ENCODE measurements at places on chromosomes 4 and X. TPM values are rescaled to one million over a fixed set of nuclear protein-coding genes. Genes with fewer than 3 reads are reported as not detected.

Gene CENPVL1
- not detected for total RNA-seq

- DNase-seq = no peak
Measured at GRCh38 chr4:72591547-72592454, 22.8 kb upstream of the ADAMTS3 start.

Gene MAGED2
- total RNA-seq = 235 TPM

Gene GAB3
- 0.64 TPM for total RNA-seq

- DNase-seq = no peak
Measured at GRCh38 chrX:43211570-43211969, 433.6 kb upstream of the PPP1R2C start.

- DNase-seq = no peak
Measured at GRCh38 chr4:139719381-139720101, 53.9 kb downstream of the MGST2 start.

DNA sequence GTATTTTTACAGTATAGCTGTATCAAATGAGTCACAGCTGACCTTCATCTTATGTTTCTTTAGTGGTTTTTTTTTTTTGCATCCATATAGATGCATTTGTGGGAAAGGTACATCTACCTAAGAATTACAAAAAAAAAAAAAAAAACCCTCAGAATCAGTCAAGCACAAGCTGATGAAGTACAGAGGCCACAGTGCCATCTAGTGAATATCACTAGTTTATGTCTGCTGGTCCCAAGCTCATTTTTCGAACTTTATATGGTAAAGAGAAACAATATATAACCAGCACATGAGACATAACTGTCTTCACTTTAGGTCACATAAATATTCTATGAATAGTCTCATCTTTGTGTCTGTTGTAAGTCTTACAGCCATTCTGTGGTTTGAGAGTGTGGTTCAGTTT lies 220.1 kb downstream of the DLG3 start:
- peak; percentile 22 for DNase-seq

DNA sequence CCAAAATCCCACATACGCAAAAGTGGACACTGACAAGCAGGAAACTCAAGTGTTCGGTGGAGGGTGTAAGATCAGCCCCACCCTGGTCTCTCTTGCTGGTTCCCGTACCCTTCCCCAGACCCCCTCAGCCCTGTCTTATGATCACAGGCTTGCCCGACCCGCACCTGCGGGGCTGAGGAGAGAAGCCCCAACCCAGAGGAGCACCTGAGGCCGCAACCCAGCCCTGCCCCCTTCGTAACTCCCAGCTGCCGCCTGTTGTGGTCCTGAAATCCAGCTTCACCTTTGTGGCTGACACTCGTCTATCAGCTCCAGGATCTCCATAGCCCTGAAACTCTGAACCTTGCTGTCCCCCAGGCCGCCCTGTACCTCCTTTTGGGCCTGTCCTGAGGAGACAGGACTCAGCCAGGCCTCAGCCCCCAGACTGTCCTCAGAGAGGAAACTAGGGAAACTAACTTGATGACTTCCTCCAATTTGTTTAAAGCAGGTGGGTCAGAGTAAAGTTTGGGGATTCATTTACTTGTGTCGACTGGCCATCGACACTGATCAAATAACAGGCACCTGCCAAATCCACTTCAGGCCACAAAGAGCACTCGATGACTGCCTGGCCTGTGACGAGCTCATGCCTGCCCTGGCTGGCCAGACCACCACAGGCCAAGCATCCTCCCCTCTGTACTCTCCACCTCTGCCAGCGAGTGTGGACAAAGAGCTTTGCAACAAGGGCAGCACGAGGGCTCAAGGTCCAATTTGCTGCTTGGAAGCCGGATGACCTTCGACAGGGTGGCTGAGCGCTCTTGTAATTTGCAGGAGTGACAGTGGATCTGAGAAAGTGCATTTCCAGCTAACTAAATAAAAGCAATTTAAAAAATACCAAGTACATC lies 19.3 kb downstream of the DCTD start:
- DNase-seq = no peak

Gene GAGE13
- not detected for total RNA-seq

Gene PDGFRA
- 208 TPM for total RNA-seq

Gene ARR3
- total RNA-seq = not detected

Gene XG
- total RNA-seq = 4.7 TPM

GRCh38 chr4:39516407-39516966 lies 10.8 kb downstream of the UGDH start:
- DNase-seq = no peak

- DNase-seq = peak; percentile 18
Measured at GRCh38 chrX:71253253-71254091, 468 bp downstream of the ZMYM3 start.

DNA sequence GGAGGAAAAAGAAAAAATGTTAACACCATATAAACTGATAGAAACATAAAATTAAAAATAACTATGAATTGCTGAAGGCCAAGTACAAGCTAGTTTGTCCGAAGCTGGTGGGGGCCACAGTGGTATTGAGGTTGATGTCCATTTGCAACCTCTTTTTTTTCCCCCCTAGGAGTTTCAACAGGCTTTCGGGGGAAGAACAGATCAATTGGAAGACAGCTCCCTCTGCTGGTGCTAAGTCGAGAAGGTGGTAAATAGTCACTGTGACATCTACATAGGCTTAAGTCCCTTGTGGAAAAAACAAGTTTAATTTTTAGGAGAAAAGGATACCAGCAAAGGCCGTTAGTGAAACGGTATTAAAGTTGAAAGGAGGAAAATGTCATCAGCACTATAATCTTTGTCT lies 115.7 kb upstream of the ZXDA start:
- DNase-seq = peak; percentile 19

Gene RBM46
- total RNA-seq = not detected

Gene LINC00632
- 5.2 TPM for total RNA-seq

DNA sequence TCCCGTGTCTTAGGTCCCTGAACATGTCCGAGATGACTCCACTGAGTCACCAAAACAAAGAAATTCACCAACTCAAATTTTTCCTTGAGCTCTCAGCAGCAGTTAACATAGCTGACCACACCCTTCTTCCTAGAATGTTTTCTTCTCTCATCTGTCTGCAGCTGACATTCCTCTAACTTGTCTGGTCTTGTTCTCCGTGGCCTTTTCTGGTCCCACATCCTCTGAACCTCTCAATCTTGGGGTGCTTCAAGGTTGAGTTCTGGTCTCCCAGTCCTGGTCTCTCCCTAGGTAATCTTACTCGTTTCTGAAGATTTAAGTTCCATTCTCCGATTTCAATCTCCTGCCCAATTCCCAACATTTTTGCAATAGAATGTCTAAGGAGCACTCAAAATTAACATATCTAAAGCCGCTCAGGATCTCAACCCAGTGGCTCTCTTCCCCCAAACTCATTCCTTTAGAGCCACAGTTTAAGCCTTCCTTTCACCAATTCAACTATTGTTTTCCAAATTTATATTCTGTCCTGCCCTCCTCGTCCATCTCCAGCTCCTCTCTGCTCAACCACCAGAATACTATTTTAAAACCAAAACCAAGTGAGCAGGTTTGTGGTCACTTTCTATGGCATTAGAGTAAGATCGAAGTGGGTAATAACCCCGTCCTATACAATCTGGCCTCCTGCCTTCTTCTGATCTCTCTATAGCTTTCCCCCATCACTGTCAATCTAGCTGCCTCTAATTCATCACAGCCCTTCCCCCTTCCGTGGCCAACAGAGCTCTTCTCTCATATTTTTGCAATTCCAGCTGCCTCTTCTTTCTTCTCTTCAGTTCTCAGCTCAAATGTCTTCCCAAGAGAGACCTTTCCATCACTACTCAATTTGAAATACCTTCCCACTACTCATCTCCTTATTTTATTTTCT lies 1.2 kb downstream of the TRIML2 start:
- DNase-seq = peak; percentile 19

GRCh38 chr4:143721317-143721716 lies 20.8 kb upstream of the FREM3 start:
- DNase-seq = no peak

- no peak for DNase-seq
Measured at GRCh38 chr4:74244049-74244448, 64.2 kb upstream of the EPGN start.

DNA sequence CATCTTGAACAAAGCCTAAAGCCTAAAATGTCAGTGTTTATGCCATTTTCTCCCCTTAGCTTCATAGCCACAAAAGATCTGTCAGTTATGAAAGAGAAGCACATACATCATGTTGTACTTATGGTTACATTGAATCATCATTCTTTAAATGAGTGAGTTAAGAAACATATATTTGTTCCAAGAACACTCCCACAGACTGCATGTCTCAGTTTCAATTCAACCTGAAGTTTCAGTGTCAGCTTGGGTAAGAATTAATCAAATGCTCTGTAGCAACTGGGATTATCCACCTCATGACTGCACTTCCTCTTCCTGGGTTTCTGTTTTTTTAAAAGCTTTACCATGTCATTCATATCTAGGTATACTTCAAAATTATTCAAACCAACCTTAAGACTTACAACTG lies 3.9 kb upstream of the TMPRSS11B start:
- DNase-seq = no peak

GRCh38 chr4:108244606-108245005 lies 75.9 kb upstream of the LEF1 start:
- DNase-seq = no peak

Gene IRF2
- total RNA-seq = 17.4 TPM

Gene ADH6
- under 0.01 TPM for total RNA-seq

DNA sequence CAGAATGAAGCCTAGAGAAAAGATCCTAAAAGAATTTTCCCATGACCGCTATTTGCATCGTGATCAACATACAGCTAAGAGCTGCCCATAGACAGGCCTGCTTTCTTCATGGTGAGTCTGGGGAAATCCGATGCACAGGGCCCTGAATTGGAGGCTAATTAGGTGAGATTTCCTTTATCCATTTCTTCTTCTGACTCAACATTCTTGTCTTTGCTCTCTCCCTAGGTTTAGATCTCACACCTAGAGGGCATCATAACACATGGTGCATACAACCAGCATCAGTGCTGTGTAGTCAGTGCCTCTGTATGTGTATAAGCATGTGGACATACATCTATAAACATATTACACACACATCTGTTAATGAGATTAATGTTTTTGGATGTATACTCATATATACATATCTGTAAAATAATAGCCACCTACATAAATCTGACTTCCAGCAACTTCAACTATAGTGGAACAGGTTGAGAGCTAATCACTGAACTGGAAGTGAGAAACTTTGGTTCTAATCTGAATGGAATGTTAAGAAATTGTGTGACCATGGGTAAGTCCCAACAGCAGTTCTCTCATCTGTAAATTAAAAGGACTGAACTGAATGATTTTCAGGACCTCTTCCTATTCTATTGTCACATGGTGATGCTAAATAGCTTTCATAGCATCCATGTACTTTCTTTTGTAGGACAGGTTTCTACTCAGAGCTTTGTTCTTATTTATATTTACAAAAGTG lies 17.5 kb downstream of the GATB start:
- no peak for DNase-seq

Gene COL4A5
- total RNA-seq = 30.0 TPM

DNA sequence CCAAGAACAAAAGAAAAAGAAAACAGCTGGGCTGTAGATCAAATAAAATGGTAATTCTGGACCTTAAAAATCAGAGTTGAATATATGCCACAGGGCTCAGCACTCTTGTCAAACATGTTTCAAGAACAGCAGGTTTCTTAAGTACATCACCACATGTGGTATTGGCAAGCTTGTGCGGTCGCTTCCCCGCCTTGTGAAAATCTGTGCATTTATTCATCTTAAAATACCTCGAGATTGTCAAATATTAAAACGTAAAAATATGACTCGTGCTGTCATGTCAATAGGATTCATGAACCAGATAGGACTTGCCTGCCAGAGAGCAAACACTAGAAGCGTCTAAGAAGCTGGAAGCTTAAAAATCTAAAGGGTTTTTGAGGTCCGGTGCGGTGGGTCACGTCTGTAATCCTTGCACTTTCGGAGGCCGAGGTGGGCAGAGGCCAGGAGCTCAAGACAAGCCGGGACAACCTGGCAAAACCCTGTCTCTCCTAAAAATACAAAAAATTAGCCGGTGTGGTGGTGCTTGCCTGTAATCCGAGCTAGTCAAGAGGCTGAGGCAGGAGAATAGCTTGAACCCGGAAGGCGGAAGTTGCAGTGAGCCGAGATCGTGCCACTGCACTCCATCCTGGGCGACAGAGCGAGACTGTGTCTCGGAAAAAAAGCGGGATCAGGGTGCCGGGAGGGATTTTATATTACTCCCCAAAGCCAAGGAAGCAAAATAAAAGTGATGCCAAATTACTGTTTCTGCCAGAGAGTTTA lies 40.2 kb upstream of the TMEM154 start:
- no peak for DNase-seq

Gene CFAP47
- not detected for total RNA-seq

- no peak for DNase-seq
Measured at GRCh38 chr4:175351473-175351872, 433.3 kb downstream of the ADAM29 start.

GRCh38 chr4:155032521-155033229 lies 175.8 kb upstream of the NPY2R start:
- DNase-seq = no peak

DNA sequence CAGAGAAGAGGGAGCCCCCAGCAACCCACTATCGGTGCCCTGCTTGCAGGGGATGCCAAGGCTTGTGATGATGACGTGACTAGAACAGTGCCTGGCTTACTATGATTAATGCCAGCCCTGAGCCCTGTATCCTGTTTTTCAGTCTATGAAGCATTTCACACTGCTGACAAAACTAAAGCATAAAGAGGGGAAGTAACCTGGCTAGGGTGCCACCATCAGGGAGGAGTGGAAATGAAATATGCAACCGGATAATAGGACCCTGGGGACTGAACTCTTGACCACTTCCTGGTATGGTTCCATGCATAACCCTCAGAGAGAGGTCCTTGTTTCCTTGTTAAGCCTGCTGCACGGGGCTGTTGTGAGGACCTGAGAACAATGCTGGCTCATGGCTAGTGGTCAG lies 50.3 kb downstream of the MED28 start:
- no peak for DNase-seq

DNA sequence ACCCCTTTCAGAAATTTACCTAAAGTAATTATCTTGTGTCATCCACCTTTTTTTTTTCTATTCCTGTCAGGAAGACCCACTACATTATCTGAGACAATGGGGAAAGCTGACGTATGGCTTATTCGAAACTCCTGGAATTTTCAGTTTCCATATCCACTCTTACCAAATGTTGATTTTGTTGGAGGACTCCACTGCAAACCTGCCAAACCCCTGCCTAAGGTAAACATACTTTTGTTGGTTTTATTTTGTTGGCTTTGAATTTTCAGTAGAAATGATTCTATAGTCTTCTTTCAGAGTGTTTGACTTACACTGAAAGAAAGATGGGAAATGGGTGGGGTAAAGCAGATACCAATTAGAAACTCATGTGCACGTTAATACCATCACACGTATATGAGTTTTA lies 2.2 kb downstream of the UGT2B7 start:
- DNase-seq = no peak

- no peak for DNase-seq
Measured at GRCh38 chr4:71167083-71167482, 171.7 kb upstream of the SLC4A4 start.
